ENCODE measurements at places on chromosomes 5 and 9.
A peak's percentile ranks its signal among the peaks of the same experiment; 100 is the strongest.

- DNase-seq, result no peak
These were observed 23.8 kb upstream of the LRRC14B start for GRCh38 chr5:167511-167910.

- no peak for DNase-seq
These were observed 117.4 kb downstream of the SMARCA2 start for GRCh38 chr9:2132484-2133082.

DNA sequence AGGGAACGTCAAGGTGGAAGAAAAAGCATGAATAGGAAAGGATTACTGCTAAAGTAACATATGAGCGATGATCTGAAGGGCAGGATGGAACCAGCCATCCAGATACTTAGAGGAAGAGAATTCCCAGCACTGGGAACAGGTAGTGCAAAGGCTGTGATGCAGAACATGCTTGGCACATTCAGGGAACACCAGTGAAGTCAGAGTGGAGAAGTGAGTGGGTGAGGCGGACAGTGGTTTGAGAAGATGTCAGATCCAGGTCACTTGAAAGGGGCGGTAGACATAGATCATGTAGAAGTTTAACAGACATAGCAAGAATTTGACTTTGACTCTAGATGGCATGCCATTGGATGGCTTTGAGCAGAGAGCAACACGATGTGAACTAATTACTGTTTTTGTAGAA lies 374.2 kb downstream of the PDE4D start:
- DNase-seq, result no peak

GRCh38 chr5:4042311-4042710 lies 446.7 kb downstream of the IRX1 start:
- no peak for DNase-seq

DNA sequence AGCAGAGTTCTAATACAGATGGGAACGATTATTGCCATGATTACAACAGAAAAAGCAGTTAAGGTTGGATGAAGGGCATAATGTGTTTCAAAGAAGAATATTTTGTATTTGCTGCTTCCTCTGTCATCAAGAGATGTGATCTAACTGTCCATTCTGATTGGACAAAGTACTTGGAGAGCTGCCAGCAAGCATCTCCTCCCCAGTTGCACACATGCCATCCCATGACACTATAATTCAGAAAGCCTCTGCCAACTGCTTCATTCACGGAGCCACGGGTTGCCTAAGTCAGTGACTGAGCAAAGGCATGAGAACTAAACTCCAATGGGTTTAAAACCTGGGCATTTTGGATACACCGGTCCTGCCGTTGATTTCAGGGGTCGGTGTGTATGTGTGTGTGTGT lies 253.8 kb downstream of the CRB2 start:
- no peak for DNase-seq

DNA sequence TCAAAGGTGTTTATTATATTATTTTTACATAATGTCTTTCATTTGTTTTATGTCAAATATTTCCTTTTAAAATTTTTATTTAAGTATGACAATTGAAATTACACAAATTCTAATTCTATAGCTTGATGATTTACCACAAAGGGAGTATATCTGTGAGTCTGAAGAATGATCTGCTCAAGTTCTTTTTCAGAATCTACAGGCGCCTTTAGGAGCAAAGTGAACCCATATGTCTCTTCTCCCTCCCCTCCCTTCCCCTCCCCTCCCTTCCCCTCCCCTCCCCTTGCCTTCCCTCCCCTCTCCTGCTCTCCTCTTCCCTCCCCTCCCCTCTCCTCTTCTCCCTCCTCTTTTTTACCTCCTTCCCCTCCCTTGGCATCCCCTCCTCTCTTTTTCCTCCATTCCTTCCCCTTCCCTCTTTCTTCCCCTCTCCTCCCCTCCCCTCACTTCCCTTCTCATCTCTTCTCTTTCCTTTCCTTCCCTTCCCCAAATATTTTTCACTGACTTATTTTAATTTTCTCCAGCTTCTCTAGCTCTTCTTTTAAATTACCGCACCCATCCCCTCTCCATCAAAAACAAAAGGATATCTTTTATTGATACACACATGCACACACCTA lies 495.3 kb upstream of the PIK3R1 start:
- DNase-seq, result no peak

DNA sequence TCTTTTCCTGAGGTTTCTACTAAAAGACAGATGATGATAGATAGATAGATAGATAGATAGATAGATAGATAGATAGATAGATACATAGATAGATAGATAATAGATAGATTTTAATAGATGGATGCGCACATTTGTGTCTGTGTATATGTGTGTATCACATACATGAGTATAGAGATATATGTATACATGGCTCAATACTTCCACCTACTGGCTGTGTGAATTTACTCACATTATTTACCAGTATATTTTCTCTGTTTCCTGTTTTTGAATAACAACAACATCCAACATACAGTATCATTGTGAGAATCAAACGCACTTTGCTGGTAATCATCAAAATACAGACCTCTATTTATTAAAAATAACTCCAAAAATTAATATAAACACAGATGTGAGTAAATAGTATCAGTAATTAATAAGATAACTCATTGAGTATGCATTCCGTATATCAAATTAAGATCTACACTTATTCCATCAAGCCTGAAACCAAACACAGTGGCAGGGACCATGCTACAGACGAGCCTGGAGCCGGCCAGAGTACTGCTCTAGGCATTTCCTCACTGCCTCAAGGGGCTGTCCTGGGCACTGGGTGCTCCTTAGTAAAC lies 338.0 kb downstream of the SEMA5A start:
- no peak for DNase-seq

- no peak for DNase-seq
These were observed 14.3 kb upstream of the FREM1 start for GRCh38 chr9:14924230-14925219.

GRCh38 chr5:218457-219291 lies 554 bp downstream of the SDHA start:
- DNase-seq, result peak; percentile 12

DNA sequence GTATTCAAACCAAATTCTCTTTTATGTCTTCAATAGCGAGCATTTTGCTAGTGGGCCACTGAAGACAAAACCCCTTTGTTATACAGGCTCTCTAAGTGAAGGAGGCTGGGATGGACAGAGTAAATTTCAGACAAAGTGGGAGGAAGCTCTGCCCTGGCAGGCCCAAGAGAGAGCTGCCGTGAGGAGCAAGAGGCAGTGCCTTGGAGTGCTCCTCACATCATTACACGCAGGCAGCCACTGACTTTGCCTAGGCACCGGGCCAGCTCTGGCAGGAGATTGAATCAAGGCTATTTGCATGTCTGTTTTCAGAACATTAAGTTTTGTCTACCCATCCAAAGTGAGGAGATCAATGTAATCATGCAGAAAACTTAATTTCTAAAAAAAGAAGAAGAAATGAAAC lies 167.7 kb downstream of the CCDC192 start:
- DNase-seq, result no peak

GRCh38 chr9:114516913-114517312 lies 11.6 kb upstream of the WHRN start:
- DNase-seq, result no peak

DNA sequence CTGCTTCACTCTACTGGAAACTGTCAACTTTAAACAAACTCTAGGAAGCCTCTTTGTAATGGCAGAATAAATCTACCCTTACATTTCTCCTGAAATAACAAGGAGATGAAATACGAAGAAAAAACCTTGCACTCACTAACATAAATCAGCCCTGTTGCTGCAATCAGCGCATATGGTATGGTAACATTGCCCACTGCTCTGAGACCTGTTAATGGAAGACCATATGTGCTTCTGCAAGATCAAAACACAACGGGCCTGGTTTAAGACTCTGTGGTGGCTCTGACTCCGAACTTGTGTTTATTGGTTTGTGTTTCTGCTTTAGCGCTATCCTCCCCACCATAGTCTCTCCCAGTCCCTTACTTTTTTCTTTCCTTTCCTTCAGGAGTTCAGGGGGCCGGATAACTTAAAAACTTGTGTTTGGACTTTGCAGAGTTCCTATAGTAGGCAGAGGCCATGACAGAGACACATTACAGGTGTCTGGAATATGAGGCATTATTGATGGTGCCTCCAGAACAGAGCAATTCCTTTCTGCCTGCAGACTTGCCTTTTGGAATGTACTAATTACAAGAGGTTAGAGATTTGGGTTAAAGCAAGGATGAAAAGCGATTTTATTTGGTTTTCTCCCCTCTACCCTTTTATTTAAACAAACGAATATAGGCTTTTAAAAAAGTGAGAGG lies 110.8 kb downstream of the PSAT1 start:
- DNase-seq, result no peak

DNA sequence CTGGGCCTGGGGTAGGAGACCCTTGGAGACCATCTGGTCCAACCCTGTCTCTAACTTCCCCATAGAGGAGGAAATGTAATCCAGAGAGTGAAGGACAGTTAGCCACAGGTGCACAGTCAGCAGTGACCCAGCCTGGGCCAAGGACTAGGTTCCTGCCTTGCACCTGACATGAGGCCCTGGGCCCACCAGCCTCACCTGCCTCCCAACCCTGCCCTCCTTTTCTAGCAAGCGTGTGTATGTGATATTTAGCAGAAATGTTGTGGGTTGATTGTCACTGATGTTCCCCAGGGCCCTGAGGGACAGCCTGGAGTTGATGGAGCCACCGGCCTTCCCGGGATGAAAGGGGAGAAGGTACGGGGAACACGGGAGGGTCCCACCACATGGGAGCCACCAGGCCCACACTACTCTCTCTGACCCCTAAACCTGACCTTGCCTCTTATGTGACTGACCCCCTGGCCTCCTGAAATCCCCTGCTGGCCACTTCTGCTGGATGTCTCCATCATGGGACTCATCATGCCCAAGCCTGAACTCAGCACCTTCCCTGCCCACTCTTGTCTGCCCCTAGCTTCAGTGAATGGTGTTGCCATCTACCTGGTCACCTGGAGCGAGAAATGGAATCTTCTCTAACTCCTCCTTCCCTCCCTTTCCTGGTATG lies 79.2 kb upstream of the TGFBR1 start:
- DNase-seq, result no peak

GRCh38 chr5:61089351-61089750 lies 72.9 kb downstream of the SMIM15 start:
- DNase-seq, result no peak

GRCh38 chr5:176413709-176414191 lies 2.6 kb downstream of the CLTB start:
- no peak for DNase-seq

DNA sequence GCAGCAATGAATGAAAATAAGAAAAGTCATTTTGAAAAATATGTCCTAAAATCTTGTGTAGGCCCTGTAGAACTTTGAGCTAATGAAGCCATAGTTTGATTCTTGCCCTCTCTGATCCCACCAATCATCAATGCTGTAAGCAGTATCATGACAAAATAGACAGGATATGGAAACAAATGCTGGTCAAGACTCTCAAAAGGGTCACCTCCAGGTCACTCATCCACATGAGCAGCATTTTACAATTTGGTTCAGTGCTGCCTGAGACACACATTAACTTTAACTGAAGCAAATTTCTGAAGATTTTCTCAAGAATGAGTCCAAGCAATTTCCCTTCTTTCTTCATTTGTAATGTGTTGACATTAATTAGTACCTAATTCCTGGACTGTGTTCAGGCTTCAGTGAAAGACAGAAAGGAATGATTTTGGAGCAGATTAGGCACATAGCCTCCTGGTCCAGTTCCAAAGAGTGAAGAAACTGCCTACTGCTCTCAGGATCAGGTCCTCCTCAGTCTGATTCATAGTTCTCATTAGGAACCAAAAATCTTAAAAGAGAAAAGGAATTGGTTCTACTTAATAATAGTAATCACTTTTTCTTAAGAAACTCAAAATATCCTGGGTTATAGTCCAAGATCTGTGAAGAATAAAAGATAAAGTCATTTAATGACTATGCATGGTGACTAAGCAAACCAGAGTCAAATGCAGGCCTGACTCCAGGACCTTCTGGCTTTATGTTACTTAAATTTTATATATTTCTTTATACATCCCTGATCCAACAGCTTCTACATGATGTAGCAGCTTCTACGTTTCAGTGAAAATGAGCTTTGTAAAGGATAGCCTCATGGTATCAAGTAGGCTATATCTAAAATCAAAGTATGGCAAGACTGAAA lies 192.1 kb upstream of the RGMB start:
- no peak for DNase-seq

GRCh38 chr9:130879863-130880411 lies 16.7 kb downstream of the QRFP start:
- DNase-seq, result no peak

DNA sequence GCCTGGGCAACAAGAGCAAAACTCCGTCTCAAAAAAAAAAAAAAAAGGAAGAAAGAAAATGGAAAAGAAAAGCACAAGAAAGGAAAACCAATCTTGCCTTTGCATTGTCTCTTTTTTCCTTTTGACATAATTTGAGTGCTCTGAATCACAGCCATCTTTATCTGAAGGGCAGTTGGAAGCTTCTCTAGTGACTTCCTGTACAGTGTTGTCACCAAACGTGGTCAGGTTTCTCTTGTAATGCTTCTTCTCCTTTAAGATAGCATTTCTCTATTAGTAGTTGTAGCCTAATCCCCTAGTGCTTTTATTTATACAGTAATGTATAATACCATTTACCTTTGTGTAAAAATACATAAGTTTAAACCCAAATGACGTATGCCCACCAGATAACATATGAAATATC lies 18.1 kb downstream of the PRKACG start:
- DNase-seq, result no peak

- no peak for DNase-seq
These were observed 66.1 kb downstream of the TTC39B start for GRCh38 chr9:15240927-15241326.

DNA sequence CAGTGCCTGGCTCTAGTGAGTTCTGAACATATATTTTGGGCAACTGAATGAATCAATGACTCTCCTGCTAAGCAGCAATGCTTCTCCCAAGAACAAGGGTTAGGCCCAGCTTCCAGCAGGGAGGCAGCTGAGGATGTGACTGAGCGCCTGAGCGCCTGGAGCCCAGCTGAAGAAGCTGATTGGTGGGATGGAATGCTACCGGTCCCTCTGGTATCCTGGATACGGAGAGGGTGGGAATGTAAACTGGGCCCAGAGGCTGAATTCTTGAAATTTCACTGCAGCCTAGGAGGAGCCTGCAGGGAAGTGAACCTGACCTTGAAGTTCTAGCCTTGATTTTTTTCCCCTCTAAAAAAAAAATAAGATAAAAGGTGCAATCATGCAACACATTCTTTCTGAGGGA lies 43.2 kb downstream of the WWC1 start:
- DNase-seq, result no peak

DNA sequence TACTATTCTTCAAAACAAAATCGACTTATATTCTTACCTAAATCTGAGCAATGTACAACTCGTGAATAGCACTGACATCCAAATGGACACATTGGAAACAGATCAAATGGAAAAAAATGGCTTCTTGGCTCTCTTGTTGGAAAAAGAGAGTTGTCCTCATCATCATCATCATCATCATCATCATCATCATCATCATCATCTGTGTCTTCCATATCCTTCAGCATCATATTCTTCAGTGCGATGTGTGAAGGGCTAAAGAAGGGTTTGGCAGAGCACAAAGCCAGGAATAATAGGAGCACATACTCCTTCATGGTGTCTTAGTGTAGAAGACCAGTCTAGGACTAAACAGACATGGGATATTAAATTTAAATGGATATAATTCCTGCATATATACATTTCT lies 7.7 kb downstream of the ASPN start:
- DNase-seq, result no peak
